Neural cell (in vitro differentiated cells): ENCODE measurements at places on chromosomes 5 and 9. TPM values are rescaled to one million over a fixed set of nuclear protein-coding genes. Genes with fewer than 3 reads are reported as not detected.

The NCBP1 gene
- polyA plus RNA-seq, result 29.5 and 30.6 TPM in 2 replicates

The ISL1 gene
- polyA plus RNA-seq, result 27.6 and 33.6 TPM in 2 replicates

The GTF3C5 gene
- polyA plus RNA-seq, result 95.0 and 103 TPM in 2 replicates

The FXN gene
- polyA plus RNA-seq, result 3.5 and 7.3 TPM in 2 replicates

The IFNB1 gene
- polyA plus RNA-seq, result not detected in 2 replicates

The NEUROG1 gene
- polyA plus RNA-seq, result not detected in 2 replicates

The GPR150 gene
- polyA plus RNA-seq, result 0.22 TPM in 1 of 2 replicates, not detected in the other

The CAVIN4 gene
- 14.5 and 15.3 TPM in 2 replicates for polyA plus RNA-seq

The LRRC19 gene
- polyA plus RNA-seq, result not detected in 2 replicates

The CTSL gene
- polyA plus RNA-seq, result 46.5 and 53.5 TPM in 2 replicates

The ZER1 gene
- polyA plus RNA-seq, result 30.6 and 32.2 TPM in 2 replicates

The RASGRF2 gene
- 0.08 and 0.42 TPM in 2 replicates for polyA plus RNA-seq

The SMIM3 gene
- polyA plus RNA-seq, result 3.7 and 5.2 TPM in 2 replicates

The TMEM232 gene
- polyA plus RNA-seq, result 7.4 and 8.9 TPM in 2 replicates

The SLC36A2 gene
- not detected in 2 replicates for polyA plus RNA-seq

The GFPT2 gene
- polyA plus RNA-seq, result 7.4 and 9.2 TPM in 2 replicates

The TLX3 gene
- not detected in 2 replicates for polyA plus RNA-seq

The ZBED3 gene
- 0.56 and 5.0 TPM in 2 replicates for polyA plus RNA-seq

The IFNA2 gene
- polyA plus RNA-seq, result not detected in 2 replicates

The MSH3 gene
- polyA plus RNA-seq, result 7.0 and 9.8 TPM in 2 replicates

The CCDC180 gene
- 5.7 and 5.8 TPM in 2 replicates for polyA plus RNA-seq

The GRM6 gene
- polyA plus RNA-seq, result not detected in 2 replicates

The CSF1R gene
- not detected in 2 replicates for polyA plus RNA-seq

The HTR4 gene
- polyA plus RNA-seq, result 0.24 TPM in 1 of 2 replicates, not detected in the other

The RETREG1 gene
- 20.4 and 25.4 TPM in 2 replicates for polyA plus RNA-seq

The KIF3A gene
- 84.6 and 94.4 TPM in 2 replicates for polyA plus RNA-seq

The KCNIP1 gene
- 13.5 and 13.8 TPM in 2 replicates for polyA plus RNA-seq

The TRAF1 gene
- 0.42 and 0.89 TPM in 2 replicates for polyA plus RNA-seq

The KIF4B gene
- not detected in 2 replicates for polyA plus RNA-seq

The SLC4A9 gene
- not detected in 2 replicates for polyA plus RNA-seq

The CER1 gene
- polyA plus RNA-seq, result not detected in 2 replicates

The MZB1 gene
- not detected in 2 replicates for polyA plus RNA-seq

The SLC27A6 gene
- polyA plus RNA-seq, result 0.37 and 1.0 TPM in 2 replicates

The OR2Y1 gene
- polyA plus RNA-seq, result not detected in 2 replicates

The OCLN gene
- polyA plus RNA-seq, result 6.5 and 7.5 TPM in 2 replicates

The RANBP3L gene
- 2.2 and 2.5 TPM in 2 replicates for polyA plus RNA-seq

The SPATA31A3 gene
- polyA plus RNA-seq, result not detected in 2 replicates

The AQP7 gene
- polyA plus RNA-seq, result not detected in 2 replicates

The MYO10 gene
- polyA plus RNA-seq, result 3.1 and 3.2 TPM in 2 replicates

The PCDHB8 gene
- 0.76 and 0.81 TPM in 2 replicates for polyA plus RNA-seq

The GABRP gene
- polyA plus RNA-seq, result not detected in 2 replicates

The DMRT3 gene
- polyA plus RNA-seq, result not detected in 2 replicates

The QRFP gene
- not detected in 2 replicates for polyA plus RNA-seq

The SLC2A6 gene
- polyA plus RNA-seq, result 11.5 and 17.9 TPM in 2 replicates

The LHX2 gene
- polyA plus RNA-seq, result 2.6 and 3.6 TPM in 2 replicates
